ENCODE measurements at places on chromosomes 3 and 15. TPM values are rescaled to one million over a fixed set of nuclear protein-coding genes. Genes with fewer than 3 reads are reported as not detected.
A peak's percentile ranks its signal among the peaks of the same experiment; 100 is the strongest.

Gene LTK
- 1.6 TPM for polyA plus RNA-seq

GRCh38 chr3:172315401-172316091 lies 132.7 kb downstream of the GHSR start:
- no peak for DNase-seq

Gene AGBL1
- 0.08 TPM for polyA plus RNA-seq

DNA sequence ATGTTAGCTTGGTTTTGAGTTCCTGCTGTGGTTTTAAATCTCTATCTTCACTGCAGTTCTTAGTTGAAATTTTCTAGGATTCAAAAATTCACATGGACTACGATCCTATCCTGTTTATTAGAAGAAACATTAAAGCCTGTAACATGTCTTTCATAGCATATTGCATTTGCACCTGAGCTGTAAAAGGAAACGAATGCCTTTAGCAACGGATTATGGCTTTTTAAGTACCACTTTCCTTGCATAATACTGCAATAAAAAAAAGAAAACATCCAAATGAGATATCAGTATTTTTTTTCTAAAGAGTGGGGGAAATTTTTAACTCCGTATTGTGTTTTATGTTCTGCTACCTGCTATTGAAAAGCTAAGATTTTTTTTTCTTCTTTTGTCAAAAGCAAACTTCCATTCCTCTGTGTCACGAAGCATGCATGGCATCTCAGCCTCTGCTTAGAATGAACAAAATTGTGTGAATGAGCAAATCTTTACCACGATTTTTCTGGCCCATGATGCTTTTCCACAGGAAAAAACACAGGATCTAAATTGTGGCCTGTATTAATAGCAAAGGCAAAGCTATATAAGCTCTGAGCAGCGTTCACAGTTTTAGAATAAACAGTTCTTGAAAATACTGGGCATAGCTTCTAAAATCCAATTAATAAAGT lies 110.0 kb upstream of the CDIN1 start:
- no peak for DNase-seq

GRCh38 chr15:73760330-73761329 lies 7.5 kb upstream of the INSYN1 start:
- no peak for DNase-seq

Gene TTLL13
- 0.39 TPM for polyA plus RNA-seq

GRCh38 chr3:181868576-181869082 lies 156.9 kb downstream of the SOX2 start:
- DNase-seq: no peak

Gene SLC35A5
- polyA plus RNA-seq: 77.5 TPM

Gene CRELD1
- polyA plus RNA-seq: 52.1 TPM

DNA sequence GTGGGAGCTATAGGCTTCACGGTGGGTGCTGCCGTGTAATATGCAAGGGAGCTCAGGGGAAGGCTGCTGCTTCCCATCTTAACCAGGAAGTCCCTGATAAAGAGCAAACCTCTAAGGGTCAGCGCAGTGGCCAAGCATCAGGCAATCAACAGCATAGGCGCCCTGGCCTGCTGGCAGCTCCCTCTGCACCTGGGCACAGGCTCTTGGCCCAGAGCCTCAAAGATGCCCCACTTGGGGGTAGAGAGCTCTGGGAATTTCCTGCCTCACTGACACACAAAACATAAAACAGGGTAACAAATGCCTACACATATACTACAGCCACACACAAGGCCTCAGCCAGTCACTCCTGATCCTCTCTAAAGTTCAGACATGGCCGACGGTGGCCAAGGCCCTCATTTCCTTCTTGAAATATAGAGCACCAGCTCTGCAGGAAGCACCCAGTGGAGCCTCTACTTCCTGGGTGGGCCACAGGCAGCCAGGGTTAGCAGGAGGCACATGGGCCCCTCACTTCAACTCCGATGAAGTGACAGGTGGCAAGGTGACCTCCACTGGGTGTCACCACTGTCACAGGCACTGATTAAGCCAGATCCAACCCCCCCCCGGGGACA lies 20.5 kb downstream of the SLC41A3 start:
- no peak for DNase-seq

GRCh38 chr3:132368962-132369361 lies 48.3 kb upstream of the DNAJC13 start:
- DNase-seq: no peak

- DNase-seq: no peak
Observed at GRCh38 chr3:58334013-58334321, 1.3 kb downstream of the PXK start.

GRCh38 chr15:96882121-96882772 lies 551.7 kb downstream of the NR2F2 start:
- no peak for DNase-seq

- no peak for DNase-seq
Observed at GRCh38 chr15:64597477-64597822, 137.1 kb downstream of the ZNF609 start.

- no peak for DNase-seq
Observed at GRCh38 chr15:22253676-22254408, 173.5 kb downstream of the OR4M2 start.

- no peak for DNase-seq
Observed at GRCh38 chr3:39750712-39751111, 58.7 kb upstream of the MYRIP start.

Gene ITPKA
- polyA plus RNA-seq: 0.42 TPM

- peak; percentile 39 for DNase-seq
Observed at GRCh38 chr15:39934397-39935071, 619 bp downstream of the EIF2AK4 start.

GRCh38 chr3:132749786-132750185 lies 27.6 kb upstream of the NPHP3 start:
- DNase-seq: no peak

GRCh38 chr15:84402856-84403608 lies 167.5 kb downstream of the GOLGA6L4 start:
- DNase-seq: no peak

Gene LPCAT4
- 33.3 TPM for polyA plus RNA-seq

DNA sequence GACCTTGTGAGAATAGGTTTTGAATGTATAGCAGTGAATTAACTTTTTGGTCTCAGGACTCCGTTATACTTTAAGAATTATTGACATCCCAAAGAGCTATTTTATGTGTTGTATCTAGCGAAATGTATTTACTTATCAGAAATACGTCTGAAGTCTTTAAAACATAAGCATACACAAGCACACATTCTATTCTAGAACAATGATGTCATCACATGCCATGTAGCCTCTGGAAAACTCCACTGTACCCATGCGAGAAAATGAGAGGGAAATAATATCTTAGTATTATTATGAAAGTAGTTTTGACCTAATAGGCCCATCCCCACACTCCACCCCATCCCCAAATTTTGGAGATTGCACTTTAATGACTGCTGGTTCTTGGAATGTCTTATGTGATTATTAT lies 1.5 kb downstream of the POLR2M start:
- DNase-seq: no peak

GRCh38 chr3:25246913-25247312 lies 181.2 kb upstream of the RARB start:
- no peak for DNase-seq

Gene CYP19A1
- 0.21 TPM for polyA plus RNA-seq

Gene MUC20
- 18.1 TPM for polyA plus RNA-seq

Gene SPTSSB
- 3.0 TPM for polyA plus RNA-seq

DNA sequence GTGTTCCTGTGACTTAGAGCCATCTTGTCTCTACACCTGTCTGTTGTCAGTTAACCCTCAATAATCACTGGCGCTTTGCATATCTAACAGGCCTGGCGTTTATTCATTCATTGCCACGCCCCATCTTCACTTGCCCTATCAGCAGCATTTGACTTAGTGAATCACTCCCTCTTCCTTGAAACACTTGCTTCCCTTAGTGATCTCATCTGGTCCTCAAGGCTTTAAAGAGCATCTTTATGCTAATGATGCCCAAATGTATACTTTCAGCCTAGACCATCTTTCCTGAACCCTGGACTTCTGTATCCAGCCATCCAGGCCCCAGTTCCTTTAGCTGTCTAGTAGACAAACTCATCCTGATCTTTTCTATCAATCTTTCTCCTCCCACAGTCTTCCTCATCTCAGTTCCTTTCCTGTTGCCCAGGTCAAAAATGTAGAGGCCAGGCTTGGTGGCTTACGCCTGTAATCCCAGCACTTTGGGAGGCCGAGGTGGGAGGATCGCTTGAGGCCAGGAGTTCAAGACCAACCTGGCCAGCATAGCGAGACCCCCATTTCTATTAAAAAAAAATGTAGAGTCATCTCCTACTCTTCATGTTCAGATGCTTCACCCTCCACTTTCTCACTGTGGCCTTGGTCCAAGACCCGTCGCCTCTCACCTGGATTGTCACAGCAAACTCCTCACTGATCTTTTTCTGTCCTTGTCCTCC lies 1.4 kb upstream of the IGDCC4 start:
- no peak for DNase-seq

Gene TRIM42
- not detected for polyA plus RNA-seq

Gene ALDH1A2
- 287 TPM for polyA plus RNA-seq

DNA sequence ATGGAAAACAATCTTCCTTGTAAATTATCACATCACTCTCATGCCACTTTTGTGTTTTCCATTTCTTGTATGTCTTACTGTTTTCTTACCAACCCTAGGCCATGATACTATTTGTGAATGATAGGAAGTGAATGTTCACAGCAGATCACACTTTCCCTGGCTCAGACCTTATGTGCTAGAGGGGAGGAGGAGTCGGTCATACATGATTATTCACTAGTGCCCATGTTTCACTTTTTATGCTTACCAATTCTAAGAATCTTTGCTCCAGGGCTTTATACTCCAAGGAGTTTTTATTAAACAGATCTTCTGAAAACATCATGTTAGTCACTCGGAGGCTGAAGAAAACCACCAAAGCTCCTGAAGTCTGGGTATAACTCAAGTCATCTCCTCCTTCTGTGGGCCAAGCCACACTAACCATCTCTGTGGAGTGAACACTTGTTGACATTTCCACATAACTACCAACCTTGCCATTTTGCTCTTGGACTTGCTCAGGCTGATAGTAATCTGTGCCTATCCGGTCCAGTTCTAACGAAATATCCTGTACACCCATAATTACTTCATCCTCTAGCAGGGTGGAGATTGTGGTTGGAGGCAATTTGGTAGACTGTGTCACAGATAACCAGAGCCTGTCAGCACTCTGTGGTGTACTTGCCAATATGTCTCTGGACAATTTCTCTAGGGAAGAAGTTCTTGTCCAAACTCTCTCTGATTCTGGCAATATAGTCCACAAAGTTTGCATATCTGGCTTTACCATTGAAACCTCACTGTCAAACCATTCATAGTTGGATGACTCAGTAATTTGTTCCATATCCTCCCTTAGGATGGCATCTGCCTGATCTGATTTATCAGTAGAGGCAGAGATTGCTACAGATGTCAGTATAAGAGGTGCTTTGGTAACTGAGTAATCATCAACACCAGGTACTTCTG lies 76.8 kb downstream of the IMPG2 start:
- no peak for DNase-seq
